ENCODE measurements at places on chromosomes 3 and 15.

GRCh38 chr15:65553691-65554090 lies 23.4 kb downstream of the HACD3 start:
- no peak for DNase-seq

DNA sequence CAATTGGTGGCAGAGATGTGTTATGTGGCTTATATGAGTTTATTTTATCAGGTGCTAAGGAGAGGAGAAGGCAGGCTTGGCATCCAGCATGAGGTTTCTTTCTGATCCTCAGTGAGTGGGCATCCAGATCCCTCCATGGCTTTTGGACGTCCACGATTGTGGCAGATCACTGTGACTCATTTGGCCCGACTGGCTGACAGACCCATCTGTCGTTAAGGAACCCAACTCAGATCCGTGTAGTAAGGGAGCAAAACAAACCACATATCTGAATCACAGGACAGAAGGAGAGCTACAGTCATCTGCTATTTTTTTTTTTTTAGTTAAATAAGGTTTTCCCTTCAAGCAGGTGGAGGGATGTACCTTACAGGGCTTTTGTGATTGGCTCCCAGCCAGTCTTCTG lies 197.0 kb upstream of the KCNH8 start:
- no peak for DNase-seq

GRCh38 chr3:66488492-66488891 lies 12.3 kb downstream of the LRIG1 start:
- DNase-seq = no peak

DNA sequence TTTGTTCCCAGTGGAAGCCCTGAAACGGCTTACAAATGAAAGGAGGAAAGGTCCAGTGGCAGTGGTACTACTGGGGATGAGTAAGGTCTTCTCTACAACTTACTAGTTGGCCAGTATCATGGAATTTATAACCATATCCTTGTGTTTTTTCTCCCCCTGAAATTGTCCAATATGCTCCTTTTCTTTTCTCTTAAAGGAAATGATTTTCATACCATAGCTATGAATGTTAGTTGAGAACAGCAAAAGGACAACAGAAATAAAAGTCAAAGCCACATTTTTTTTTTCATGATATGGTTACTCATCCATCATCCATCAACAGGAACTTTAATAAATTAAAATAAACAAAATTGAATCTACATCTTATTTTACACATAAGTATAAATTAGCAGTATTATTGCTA lies 450.4 kb downstream of the MFSD1 start:
- DNase-seq = no peak

DNA sequence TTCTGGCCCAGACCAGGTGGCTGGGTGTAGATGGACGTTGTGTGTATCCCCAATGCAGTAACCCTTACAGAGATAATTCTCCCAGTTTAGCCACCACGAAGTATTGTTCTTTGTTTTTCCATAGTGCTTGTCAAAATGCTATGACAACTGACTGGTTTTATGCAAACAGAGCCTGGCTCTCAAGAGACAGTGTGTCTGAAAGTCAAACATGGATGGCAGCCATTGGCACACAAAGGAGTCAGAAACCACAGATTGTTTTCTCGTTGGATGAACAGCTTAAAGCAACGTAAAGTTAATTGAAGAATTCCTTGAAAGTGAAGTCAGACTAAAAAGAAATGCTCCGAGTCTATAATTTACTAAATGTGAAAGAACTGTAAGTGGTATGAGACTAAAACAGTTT lies 91.2 kb downstream of the FILIP1L start:
- DNase-seq = peak; percentile 53

DNA sequence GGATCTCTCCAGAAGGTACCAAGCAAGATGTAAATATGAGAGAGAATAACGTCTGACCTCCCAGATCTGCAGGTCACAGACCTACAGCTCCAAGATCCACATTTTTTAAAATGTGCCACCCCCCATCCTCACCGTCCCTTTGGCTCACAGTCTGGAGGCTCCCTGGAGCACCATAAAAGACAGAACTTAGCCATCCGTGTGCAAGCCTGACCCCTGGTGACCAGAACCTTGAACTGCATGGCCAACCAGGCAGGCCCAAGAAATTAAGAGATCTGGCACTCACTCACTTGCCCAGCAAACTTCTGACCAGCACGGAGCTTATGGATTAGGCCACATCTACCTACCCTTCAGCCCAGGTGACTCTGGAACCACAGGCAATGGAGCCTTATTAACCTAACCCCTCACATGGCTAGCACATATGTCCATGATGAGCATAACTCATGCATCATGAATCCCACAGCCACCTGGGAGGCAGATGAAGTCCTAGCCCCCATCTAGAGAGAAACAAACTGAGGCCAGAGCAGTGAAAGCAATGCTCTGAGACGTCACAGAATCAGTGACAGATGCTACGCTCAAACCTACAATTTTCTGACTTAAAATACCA lies 275.3 kb downstream of the UACA start:
- DNase-seq = peak; percentile 92

GRCh38 chr3:65902304-65902793 lies 136.4 kb downstream of the MAGI1 start:
- peak; percentile 49 for DNase-seq

- no peak for DNase-seq
Measured at GRCh38 chr3:181622365-181622764, 89.4 kb upstream of the SOX2 start.

- DNase-seq = no peak
Measured at GRCh38 chr3:27335571-27335970, 33.6 kb downstream of the NEK10 start.

DNA sequence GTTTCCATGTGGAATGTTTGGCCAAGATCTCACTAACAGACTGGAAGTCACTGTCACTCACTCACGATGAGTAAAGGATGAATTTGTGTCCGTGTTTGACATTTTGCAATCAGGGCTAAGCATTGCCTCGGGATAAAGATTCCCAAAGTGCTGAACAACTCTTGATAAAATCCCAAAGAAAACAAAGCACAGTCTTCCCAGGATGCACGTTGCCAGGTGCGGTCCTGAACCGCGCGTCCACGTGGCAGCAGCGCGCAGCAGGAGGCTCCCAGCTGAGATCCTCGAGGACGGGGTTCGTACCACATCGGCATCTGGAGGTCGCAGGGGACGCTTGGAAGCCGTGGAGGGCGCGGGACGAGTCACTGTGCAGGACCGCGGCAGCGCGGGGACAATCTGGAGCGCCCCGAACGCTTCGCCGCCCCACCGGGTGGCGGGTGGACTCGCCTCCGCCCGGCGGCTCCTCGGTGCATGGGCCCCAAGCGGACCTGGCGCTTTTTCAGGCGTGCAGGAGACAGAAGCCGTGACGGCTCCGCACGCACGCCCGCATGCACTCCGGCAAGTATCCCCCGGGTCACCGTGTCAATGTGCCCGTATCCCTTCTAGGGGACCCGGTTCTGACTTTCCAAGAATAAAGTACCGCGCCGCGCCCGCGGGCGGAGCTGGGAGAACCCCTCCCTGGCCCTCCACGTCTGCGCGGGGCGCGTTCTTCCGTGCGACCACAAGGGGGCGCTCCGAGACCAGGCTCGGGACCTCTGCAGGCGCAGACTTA lies 17.7 kb downstream of the CPN2 start:
- peak; percentile 95 for DNase-seq

DNA sequence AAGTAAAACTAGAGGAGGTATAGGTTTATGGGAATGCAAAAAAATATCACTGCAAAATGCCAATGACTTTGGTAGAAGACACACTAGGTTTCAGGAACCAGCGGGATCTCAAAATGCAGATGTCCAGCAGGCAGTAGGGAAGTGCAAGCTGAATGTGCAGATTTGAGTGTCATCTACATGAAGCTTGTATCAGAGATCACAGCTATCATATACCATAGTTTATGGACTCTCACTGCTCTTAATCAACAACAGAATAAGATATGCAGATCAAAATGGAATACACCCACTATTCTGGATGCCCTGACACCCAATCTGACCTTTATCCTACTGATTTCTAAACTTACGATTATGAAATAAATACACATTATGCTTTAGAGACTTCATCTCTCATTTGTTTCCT lies 27.7 kb downstream of the TMCC1 start:
- DNase-seq = no peak

DNA sequence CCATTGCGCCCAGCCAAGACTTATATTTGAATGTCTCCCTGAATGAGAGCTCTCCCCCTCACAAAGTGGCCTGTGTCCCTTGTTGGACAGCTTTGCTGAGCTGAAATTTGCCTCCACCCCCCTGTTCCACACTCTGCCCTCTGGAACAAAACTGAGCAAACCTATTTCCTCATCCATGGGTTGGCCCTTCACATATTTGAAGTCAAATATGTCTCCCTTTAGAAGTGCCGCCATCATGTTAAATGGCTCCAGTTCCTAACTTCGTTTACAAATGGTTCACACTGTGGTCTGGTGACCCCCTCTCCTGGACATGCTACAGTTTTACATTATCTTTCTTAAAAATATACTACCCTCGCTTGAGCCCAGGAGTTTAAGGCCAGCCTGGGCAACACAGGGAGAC lies 4.6 kb downstream of the PLIN1 start:
- no peak for DNase-seq

DNA sequence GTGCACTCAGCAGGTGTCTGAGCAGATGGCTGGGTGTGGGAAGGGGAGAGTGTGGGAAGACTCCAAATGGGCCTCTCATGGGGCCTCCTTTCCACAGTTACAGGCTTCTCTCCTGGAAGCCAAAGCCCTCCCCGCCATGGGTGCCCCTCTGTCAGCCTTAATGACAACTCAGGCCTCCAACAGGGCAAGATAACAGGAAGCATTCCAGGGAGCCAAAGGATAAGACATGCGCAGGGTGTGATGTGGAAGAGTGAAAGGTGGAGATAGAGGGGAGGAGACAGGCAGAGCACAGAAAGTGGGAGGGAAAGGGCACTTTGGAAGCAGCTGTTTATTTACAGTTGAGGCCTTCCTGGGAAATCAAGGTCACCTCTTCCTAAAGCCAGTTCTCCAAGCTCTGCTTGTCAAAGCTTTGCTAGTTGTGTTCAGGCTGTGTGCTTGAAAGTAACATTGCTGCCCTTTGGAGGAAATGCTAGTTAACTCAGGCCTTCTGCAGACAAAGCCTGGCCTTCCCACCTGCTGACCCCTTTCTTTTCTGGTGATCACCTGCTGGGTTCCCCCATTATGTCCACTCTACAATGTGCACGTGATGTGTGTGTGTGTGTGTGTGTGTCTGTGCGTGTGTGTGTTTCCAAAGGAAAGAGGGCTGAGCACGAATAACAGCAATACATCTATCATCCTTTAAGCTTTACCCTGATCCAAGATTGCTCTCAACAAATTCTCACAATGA lies 35.2 kb upstream of the SMAD3 start:
- peak; percentile 73 for DNase-seq
